NCI-H446 treated with DMSO at 0.1 percent for 48 hours (cell line): ENCODE measurements at places on chromosomes 1 and 21.

- DNase-seq, result no peak
Measured at GRCh38 chr1:7046314-7046713, 261.1 kb downstream of the CAMTA1 start.

GRCh38 chr1:220631238-220631815 lies 58.8 kb upstream of the C1orf115 start:
- DNase-seq, result no peak

GRCh38 chr21:34796518-34797200 lies 127.9 kb downstream of the CLIC6 start:
- no peak for DNase-seq

GRCh38 chr1:69502991-69503390 lies 64.7 kb upstream of the LRRC7 start:
- DNase-seq, result no peak

- DNase-seq, result no peak
Measured at GRCh38 chr1:160460214-160460642, 59.9 kb downstream of the VANGL2 start.
